ENCODE measurements at places on chromosomes 7 and 10. TPM values are rescaled to one million over a fixed set of nuclear protein-coding genes. Genes with fewer than 3 reads are reported as not detected.

- DNase-seq: no peak
These were observed 195.0 kb downstream of the GPR37 start for GRCh38 chr7:124570558-124570957.

DNA sequence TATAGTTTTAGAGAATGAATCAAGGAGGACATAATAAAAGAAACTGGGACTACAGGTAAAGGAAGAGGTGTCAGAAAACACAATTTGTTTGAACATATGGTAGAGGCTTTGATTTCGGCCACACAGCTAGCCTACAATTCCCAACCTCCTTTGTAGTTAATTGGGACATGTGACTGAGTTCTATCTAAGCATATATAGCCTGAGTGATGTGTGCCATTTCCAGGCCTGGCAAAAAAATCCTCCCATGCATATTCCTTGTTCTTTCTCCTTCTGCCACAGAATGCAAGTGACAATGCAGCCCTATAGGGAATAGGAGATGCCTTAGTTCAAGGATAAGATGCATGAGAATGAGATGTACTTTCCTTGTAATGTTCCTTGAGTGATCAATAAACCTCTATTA, 590.7 kb upstream of the STEAP1 start:
- DNase-seq: no peak

Gene CHAT
- not detected for total RNA-seq

GRCh38 chr7:97020601-97020995, 4.0 kb downstream of the DLX5 start:
- DNase-seq: no peak

Gene HBP1
- 131 TPM for total RNA-seq

Gene CTAGE15
- not detected for total RNA-seq

Gene ADARB2
- 2.0 TPM for total RNA-seq

Gene RGR
- not detected for total RNA-seq

DNA sequence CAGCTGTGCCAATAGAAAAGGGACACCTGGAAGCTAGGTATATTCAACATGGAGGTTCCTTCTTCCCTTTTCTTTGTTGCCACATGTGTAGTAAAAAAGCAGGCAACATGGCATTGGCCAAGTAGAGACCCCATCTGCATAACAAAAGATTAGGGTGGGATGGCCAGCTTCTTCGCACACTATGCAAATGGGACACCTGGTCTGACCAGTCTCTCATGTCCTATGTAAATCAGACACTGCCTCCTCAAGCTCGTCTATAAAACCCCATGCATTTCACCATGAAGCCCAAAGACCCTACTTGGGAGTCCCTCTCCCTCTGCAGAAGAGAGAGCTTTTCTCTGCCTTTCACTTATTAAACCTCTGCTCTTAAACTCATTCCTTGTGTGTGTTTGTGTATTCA, 53.9 kb downstream of the MYL10 start:
- no peak for DNase-seq

- no peak for DNase-seq
These were observed 14.4 kb downstream of the CCDC6 start for GRCh38 chr10:59891936-59892335.

GRCh38 chr10:114915294-114915693, 22.7 kb upstream of the TRUB1 start:
- no peak for DNase-seq

Gene SPDYE6
- total RNA-seq: not detected

DNA sequence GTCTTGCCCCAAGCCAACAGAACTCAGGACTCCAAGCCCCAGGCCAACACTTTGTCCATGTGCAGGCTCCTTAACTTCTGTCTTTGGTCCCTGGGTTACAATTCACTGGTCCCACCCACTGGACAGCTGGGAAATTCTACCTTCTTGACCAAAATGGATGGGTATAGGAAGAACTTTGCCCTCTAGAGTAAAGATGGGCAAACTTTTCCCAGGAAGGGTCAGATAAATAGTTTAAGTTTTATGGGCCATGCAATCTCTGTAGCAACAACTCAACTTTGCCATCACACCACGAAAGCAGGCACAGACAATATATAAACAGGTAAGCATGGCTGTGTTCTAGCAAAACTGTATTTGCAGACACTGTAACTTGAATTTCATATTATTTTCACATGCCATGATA, 147.1 kb downstream of the PLXNA4 start:
- no peak for DNase-seq

Data from lung microvascular endothelial cell (primary cell).